Right lung (tissue), 10 donors: ENCODE measurements at places on chromosomes 6 and 20. TPM values are rescaled to one million over a fixed set of nuclear protein-coding genes. Genes with fewer than 3 reads are reported as not detected.

DNA sequence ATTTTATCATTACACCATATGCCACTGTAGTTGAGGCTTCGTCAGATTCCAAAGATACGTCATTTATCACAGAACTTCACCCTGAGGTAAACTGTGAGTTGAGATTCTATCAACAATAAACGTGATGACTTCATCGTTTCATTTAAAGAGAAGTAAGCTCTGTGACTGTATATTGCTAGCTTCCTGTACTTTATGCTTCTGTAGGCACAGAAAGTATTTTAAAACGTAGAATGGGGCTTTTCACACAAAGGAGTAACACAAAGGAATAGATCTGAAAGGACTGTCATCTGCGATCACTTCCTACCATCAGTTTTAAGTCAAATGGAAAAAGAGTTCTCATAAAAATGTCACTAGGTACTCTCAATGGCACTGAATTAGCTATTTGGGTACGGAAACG lies 234.4 kb upstream of the MCHR2 start:
- no peak for DNase-seq

DNA sequence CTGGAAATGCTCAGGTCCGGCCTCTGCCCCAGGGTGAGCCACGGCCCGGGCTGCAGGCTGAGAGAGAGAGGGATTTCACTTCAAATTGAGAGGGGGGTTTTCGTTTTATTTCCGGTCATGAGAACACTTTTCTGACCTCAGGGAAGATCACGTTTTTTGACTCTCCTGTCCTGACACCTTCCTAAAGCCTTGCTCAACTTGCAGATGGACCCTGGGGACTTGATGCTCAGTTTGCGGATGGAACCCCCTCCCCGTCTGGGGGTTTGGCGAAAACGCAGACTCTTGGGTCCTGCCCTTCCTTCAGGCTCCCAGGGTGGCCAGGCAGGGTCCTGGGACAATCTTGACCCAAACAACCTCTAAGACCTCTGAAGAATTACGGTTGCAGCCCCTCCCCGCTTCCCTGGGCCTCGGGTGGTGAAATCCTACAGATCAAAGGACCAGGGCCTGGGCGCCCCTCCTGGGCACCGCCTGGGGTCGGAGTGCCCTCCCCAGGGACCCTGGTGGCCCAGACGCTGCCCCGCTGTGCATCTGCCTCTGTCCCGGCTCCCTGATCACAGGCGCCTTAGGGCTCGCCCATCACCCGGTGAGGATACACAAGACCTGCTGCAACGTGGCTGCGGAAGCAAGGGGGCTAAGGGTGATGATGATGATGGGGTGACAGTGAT lies 148.2 kb downstream of the ERMARD start:
- DNase-seq = no peak

DNA sequence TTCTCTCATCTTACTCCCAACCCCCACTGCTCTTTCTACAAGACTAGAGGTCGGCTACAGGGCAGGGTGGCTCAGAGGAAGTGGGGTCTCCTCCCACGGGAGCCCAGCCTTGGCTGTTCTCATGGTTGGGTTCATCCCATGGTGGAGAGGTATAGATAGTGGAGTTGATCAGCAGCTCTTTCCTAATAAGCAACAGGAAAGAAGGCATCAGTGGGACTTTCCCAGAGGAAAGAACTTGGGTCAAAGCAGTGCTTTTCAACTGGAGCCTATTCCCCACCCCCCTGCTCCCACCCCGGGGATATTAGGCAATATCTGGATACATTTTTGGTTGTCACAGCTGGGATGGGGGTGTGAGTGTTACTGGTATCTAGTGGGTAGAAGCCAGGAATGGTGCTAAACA lies 200.9 kb downstream of the NFATC2 start:
- no peak for DNase-seq

DNA sequence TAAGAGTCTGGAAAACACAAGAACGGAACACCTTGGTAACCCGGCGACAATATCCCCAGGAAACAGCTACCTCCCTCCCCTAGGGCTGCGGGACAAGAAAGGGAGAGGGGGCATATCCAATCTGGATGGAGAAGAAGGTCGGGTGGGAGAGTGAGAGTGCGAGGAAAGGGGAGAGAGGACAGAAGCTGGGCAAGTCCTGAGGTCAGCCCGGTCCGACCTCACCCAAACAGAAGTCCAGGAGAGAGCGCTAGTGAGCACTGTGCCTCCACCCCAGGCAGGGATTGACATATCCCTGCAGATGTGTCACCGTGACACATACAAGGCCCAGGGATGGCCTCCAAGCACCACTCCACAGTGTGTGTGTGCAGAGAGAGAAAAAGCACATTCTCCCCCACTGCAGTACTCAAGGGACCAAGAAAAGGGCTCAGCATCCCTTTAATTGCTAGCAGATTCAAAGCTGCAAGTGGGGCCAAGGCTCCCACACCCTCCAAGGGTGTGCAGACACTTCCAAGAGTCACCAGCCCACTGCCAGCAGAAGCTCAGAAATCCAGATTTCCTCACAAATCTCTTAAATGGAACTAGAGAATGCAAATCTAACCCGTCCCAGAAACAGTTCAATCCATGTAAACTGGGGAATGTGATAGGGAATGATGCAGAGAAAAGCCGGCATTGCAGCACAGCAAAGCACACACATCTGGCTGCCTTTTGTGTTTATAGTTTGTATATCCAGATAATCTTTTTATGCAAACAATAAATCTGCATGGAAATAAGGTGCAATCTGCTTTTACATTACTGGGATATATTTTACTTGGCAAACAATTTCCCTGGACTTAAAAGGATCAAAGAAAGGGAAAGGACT lies 3.1 kb downstream of the PXDC1 start:
- DNase-seq = no peak

GRCh38 chr6:108635505-108636226 lies 74.9 kb downstream of the FOXO3 start:
- DNase-seq = no peak

GRCh38 chr6:44635486-44635885 lies 248.0 kb downstream of the CDC5L start:
- DNase-seq = no peak

- no peak for DNase-seq
Measured at GRCh38 chr6:110980227-110980626, 1.6 kb upstream of the RPF2 start.

Gene FAM50B
- polyA plus RNA-seq = 24.9 TPM

Gene CDH4
- polyA plus RNA-seq = 8.1 TPM

- DNase-seq = no peak
Measured at GRCh38 chr6:80478030-80478429, 371.6 kb downstream of the BCKDHB start.

Gene GPANK1
- polyA plus RNA-seq = 17.9 TPM

DNA sequence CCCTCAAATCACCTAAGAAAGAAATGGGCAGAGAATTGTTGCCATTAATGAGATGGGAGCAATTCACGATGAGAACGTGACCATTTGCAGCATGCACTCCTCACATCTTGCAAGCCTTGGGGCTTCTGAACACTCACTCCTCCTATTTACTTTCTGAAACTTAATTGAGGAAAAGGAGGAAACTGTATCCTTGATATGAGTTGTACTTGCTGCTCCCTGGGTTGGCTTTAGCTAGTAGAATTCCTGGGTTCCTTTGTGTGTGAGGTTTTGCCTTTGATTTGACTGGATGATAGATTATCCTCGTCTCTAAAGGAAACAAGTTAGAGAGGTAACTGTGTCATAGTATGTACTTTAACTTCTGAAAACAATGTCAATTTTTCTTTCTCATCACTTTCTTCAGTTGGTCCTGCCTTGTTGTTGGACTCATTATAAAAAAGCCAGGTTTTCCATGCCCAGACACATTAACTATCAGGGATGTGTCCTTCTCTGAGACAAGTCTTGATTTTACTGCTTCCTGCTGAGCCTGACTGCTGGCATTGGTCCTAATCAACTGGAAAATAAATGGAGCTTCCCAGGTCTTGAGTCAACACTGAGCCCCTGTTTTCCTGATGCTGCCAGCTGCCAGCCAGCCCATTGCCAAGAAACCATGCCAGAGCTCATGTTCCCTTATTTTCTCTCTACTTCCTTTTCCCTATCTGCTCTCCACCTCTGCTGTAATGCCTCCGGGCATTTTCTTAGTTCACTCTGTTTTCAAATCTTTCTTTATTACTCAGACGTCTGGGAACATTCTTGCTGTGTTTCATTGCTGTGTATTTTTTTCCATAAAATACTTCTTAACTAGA lies 6.0 kb upstream of the MRAP2 start:
- DNase-seq = no peak

- DNase-seq = no peak
Measured at GRCh38 chr6:69265090-69265489, 531.7 kb downstream of the LMBRD1 start.

- DNase-seq = peak; percentile 58
Measured at GRCh38 chr6:42727087-42727611, 4.8 kb upstream of the PRPH2 start.

DNA sequence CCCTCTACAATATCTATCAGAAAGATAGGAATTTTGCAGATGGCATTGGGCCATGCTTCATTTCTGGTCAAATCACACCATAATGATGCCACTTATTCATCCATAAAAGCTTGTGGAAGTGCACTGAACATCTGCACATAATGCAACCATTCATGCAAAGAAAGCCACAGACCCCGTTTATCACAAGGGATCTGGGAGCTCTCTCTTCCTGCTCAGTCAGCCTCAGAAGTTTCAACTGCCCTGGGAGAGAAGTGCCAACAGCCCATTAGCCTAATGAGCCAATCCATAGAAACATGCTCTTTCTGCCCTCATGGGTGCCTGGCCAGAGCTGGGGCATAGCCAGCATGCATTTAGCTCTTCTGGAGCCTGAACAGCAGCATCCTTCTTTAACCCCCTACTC lies 85.8 kb downstream of the SLC35F1 start:
- no peak for DNase-seq

DNA sequence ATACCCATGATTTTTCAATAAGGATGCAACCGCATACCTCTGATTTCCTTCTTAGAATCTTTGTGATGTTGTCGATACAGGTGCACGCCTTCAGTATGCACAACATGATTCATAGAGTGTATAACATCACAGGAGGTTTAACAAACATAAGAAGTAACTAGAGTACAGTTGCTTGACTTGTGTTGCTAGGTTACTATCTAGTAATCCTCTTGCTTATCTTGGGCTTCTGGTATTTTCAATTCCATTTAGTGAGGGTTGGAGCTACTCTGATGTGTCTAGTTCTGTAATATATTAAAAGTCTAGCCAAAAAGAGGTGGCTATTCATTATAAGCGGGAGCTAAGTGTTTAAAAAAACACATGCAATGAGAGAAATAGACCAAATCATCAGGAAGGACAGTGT lies 85.5 kb upstream of the TENT5A start:
- peak; percentile 6 for DNase-seq

- no peak for DNase-seq
Measured at GRCh38 chr20:12110711-12111110, 193.0 kb downstream of the BTBD3 start.

DNA sequence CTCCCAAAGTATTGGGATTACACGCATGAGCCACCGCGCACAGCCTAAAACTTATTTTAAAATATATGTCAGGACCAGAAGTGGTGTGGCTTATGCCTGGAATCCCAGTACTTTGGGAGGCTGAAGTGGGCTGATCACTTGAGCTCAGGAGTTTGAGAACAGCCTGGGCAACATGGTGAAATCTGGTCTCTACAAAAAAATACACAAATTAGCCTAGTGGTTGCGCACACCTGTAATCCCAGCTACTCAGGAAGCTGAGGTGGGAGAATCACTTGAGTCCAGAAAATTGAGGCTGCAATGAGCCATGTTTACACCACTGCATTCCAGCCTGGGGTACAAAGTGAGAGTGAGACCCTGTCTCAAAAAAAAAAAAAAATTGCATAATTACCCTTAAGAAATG lies 13.7 kb downstream of the PXT1 start:
- DNase-seq = no peak

- DNase-seq = no peak
Measured at GRCh38 chr6:39893286-39893685, 41.0 kb downstream of the MOCS1 start.

DNA sequence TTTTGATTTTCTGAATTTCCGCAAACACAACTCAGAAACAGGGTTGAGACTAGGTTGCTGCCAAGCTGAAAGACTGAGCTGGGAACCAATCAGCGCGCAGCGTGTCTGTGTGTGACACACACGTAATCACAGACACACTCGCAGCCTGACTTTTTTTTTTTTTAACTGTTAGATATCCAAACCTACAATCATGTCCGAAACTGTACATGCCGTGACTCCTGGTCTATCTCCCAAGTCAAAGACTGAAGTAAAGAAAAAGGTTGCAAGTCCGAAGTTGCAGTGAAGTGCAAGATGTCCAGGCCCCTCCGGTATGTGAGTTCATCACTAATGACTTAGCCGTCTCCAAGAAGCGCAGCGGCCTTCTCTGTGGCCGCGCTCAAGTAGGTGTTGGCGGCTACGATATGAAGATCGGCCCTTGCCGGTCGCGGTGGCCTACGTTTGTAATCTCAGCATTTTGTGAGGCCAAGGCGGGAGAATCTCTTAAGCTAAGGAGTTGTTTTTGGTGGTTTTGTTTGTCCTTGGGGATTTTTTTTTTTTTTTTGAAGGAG lies 108.2 kb downstream of the HFE start:
- DNase-seq = peak; percentile 91
